Activated naive CD8-positive, alpha-beta T cell treated with anti-CD3 and anti-CD28 coated beads, Interleukin-2, amount 10 ng/mL, durations not matched to agents 7 days and 5 days (primary cell): ENCODE measurements at places on chromosomes 12 and 14. TPM values are rescaled to one million over a fixed set of nuclear protein-coding genes. Genes with fewer than 3 reads are reported as not detected.

DNA sequence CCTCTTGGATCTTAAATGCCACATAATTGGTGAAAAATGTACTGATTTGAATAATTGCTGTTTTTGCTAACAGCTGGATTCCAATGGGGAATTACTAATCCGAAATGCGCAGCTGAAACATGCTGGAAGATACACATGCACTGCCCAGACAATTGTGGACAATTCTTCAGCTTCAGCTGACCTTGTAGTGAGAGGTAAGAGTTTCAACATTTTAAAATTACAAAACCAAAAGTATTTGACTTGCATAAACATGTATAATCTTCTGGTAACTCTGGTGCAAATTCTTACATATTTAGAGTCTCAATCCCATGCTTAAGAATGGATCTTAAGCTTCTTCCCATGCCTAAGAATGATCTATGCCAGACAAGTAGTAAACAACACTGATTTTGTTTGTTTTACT, 229.1 kb upstream of the PDZRN4 start:
- no peak for DNase-seq

DNA sequence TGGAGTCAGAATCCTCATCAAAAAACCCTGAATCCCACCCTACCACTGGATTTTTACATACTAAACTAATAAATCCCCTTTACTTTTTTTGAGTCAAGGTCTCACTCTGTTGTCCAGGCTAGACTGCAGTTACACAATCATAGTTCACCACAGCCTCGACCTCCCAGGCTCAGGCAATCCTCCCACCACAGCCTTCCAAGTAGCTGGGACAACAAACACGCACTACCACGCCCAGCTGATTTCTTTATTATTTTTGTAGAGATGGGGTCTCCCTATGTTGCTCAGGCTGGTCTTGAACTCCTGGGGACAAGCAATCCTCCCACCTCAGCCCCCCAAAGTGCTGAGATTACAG, 24.3 kb downstream of the SPTSSA start:
- DNase-seq = no peak

- DNase-seq = no peak
Measured at GRCh38 chr12:68805592-68806120, 2.3 kb upstream of the MDM2 start.

GRCh38 chr14:51478175-51478621, 173.5 kb upstream of the FRMD6 start:
- no peak for DNase-seq

GRCh38 chr14:23646648-23647549, 10.7 kb downstream of the DHRS2 start:
- DNase-seq = no peak

GRCh38 chr14:58562141-58562540, 75.6 kb upstream of the DACT1 start:
- no peak for DNase-seq

DNA sequence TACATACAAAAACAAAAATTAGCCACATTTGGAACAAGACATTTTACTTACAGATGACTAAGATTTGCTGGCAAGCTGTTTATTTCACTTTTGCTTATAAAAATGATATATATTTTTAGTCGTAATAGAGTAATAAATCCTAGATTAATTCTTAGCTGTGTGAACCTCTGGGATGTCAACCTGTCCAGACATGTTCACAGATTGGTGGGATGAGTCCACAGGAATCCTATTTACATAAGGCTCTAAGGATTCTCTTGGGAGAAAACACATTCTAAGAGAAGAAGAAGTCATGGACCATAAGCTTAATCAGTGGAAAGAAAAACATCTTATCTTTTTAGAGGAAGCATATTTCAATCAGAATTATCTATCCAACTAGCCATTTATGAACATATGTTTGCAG, 797.4 kb downstream of the C12orf50 start:
- no peak for DNase-seq

DNA sequence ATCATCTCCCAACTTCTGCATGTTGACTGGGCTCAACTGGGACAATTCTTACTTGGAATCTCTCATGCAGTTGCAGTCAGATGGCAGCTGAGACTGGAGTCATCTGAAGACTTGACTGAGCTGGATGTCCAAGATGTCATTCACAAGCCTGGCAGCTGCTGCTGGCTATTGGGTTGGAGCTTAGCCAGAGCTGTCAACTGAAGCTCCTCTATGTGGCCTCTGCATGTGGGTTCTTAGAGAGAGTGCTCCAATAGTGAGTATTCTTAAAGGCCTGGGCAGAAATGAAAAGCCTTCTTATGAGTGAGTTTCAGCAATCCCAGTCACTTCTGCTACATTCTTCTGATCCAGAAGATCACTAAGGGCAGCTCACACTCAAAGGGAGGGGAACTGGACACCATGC, 440.9 kb downstream of the LRIG3 start:
- no peak for DNase-seq

GRCh38 chr14:76995279-76996035, 33.1 kb downstream of the IRF2BPL start:
- no peak for DNase-seq

DNA sequence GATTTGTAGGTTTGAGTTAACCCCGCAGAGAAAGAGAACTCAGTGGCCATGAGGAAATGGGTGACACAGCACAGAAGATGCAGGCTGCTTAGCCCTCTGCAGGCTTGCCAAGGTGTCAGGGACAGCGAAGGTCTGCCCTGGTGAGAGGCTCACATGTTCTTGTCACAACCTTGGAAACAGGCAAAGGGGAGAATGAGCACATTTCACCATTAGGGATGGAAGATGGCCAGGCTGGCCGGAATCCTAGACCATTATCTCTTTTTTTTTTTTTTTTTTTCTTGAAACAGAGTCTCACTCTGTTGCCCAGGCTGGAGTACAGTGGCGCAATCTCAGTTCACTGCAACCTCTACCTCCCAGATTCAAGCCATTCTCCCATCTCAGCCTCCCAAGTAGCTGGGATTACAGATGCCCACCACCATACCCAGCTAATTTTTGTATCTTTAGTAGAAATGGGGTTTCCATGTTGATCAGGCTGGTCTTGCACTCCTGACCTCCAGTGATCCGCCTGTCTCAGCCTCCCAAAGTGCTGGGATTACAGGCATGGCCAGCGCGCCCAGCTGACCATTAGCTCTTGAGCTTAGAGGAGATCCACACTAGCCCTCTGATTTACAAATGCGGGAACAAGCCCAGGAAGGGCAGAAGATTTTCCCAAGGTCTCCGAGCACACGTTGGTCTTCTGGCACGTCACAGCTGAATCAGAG, 34.6 kb downstream of the LTBP2 start:
- no peak for DNase-seq

Gene KRT71
- not detected for total RNA-seq

Gene DACT1
- total RNA-seq = 0.50 TPM

Gene IFNG-AS1
- 5.1 TPM for total RNA-seq

Gene CLEC1A
- not detected for total RNA-seq

Gene ANGEL1
- total RNA-seq = 17.3 TPM

Gene AMDHD1
- 1.3 TPM for total RNA-seq

Gene RFX4
- not detected for total RNA-seq
